ENCODE measurements at places on chromosomes 6 and 20.

GRCh38 chr20:11260611-11261010, 586.8 kb upstream of the JAG1 start:
- DNase-seq: no peak

GRCh38 chr20:10172998-10173655, 45.5 kb upstream of the SNAP25 start:
- DNase-seq: no peak

GRCh38 chr6:12653486-12653885, 63.1 kb upstream of the PHACTR1 start:
- no peak for DNase-seq

- DNase-seq: no peak
Measured at GRCh38 chr20:50704971-50705370, 13.6 kb upstream of the RIPOR3 start.

DNA sequence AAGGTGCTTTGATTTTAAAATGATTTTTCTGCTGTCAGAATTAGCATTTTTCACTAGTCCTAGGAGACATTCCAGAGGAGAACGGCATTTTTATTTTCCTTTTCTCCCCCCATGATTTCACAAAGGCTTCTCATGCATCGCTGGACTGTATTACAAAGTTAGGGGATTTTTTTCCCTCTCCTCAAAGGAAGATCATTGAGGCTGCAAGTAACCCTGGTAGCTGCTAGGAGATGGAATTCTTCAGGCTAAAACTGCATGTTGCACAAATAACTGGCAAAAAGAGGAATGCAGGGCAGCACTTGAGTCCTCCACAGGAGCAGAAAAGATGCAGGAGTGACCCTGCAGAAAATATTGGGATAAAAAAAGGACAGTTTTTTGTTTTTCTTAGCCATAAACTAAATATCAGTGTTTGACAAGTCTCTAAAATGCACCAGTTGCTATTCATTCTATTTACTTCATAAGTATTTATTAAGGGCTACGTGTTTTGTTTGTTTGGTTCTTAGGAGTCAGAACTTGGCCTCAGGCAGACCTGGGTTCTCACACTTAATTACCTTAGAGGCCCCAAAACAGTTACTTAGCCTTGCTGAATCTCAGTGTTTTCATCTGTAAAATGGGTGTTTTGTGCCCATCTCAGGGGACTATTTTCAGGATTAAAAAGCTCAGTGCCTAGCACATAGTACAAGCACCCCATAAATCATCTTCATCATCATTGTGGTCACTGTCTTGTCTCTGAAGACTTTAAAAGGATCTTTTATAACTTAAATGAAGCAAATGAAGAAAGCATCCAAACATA, 144.5 kb upstream of the ID4 start:
- no peak for DNase-seq

DNA sequence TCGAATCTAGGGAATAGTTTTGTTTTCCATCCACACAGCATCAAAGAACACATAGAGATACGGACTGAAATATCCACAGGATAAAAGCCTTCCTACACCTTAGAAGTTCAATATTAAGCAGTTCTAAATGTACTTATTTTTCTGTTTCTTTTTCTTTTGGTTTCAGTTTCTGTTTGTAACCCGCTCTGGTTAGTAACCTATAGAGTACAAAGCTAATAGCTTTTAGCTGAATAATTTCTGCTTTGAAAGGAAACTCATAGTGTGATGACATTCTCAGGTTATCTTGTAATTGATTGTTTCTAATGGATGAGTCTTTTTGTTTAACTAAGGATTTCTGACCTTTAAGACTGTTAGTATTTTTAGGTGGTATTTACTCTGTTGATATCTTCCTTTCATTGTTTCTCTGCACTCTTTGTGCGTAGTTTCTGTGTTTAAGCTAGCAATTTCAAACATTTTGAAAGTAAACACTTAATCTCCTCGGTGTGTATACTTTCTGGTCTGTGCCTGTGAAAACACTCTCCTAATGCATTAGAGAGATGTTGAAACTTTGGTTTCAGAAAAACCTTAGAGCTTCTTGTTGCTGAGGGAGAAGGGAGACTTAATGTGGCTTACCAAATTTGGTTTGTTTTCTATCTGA, 385.5 kb downstream of the HDGFL1 start:
- DNase-seq: no peak

DNA sequence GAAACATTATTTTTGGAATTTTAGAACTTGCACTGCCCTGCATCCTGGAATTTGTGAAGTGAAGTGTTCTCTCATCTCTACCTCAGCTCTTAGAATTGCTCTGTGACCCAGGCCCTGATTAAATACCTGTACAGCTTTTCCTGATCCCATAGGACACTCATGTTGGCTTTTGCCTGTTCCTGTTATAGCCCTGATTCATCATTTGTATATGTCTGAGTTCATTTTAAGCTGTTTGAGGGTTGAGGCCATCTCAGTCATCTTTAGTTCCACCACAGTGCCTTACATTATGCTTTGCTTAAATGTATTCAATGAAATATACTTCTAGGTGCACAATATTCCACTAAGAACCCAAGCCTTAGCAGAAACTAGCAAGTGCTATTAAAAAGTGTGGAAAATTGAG, 26.4 kb downstream of the ZFAND3 start:
- DNase-seq: no peak
